H4 (cell line): ENCODE measurements at places on chromosomes 3 and 15. TPM values are rescaled to one million over a fixed set of nuclear protein-coding genes. Genes with fewer than 3 reads are reported as not detected.

SYNPR gene
- total RNA-seq, result not detected in 2 replicates

VEPH1 gene
- 0.75 and 8.9 TPM in 2 replicates for total RNA-seq

DNA sequence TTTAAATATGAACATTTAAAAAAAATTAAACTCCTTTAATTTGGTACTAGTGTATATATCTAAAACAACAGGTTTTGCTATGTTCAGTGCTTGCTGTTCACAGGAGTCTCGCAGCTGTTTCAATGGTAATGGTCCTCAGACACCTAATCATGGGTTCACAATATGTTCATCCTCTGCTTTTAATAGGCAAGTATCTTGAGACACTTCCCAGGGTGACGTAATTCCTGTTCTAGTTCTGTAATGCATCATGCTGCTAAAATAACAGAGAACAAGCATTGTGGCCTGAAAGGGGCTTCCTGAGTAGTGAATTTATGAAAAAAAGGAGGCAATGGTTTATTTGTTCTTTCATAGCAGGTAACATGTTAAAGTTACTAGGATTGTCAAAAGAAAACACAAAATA is 625.2 kb upstream of the GBE1 start:
- DNase-seq, result no peak

DNA sequence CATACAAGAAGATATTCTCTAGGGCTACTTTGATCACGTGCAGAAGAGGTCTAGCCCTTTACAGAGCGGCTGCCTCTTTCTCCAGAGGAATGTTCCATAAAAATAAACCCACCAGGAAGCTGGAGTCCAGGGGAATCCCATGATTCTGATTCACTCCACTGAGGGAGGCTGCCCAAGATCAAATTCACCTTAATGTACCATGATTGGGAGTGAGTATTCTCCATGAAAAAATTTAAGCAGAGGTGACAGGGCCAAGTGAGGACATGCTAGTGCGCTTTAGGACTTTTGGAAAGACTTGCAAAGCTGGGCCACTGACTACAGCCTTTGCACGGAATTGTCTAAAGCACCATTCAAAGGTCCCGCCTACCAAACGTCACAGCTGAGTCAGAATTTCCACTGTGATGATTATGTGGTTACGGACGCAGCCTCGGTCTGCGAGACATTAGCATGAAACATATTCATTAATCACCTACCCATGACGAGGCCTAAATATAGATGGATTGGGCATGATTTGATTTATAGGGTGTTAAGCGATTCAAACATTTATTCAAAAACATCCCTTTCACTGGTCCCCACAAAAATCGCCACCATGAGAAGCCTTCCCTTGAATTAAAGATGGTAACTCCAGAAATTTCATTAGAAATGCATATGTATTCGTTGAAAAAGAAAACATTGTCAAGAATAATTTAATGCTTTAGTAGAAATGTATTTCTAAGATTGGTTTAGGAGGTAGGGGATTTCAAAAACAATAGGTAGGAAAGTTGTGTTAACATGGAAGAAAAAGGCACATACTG is 152.6 kb downstream of the GREM1 start:
- DNase-seq, result peak; percentile 96

- DNase-seq, result no peak
Measured at GRCh38 chr3:161355508-161355907, 15.8 kb downstream of the SPTSSB start.
